ENCODE measurements at places on chromosomes 2 and 18.
A peak's percentile ranks its signal among the peaks of the same experiment; 100 is the strongest.

DNA sequence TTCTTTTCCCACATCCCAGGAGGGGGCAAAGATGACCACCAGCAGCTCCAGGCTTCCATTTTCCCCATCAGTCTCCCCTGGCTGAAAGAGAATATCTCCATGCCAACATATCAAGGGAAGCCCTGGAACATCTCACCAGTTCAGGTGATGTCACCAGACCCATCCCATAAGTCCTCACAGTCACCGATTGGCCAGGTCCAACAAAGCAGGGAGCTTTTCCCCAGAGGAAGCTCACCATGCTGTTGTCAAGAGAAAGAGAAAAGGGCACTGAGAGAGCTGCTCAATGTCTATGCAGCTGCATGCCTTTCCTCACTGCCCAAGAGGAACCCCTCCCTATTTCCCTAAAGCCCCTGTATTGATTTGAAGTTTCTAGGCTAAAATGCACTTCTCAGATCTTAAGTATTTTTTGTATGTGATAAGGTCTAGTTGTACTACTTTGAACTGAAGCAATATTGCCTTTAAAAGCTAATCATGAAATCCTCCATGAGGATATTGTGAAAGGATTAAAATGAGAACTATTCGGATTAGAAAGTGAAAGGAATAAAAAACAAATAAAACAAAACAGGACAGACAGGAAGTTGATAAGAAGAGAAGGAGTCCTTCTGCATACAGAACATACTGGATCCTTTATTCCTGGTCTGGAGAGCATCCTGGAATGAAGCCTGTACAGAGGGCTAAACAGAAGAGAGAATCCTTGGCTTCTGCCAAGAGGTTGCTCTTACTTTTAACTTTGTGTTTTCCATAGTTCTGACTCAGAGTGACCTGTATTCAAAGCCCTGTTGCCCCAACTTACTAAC lies 45.2 kb upstream of the CTIF start:
- no peak for DNase-seq

GRCh38 chr2:126655500-126656430 lies at the start of gene GYPC:
Gene GYPC, plus strand, starts transcription at chr2:126656158. Its CDS starts 106 bp downstream, at chr2:126656264.
- DNase-seq = no peak

- no peak for DNase-seq
These were observed 53.1 kb downstream of the MCFD2 start for GRCh38 chr2:46862514-46862913.

DNA sequence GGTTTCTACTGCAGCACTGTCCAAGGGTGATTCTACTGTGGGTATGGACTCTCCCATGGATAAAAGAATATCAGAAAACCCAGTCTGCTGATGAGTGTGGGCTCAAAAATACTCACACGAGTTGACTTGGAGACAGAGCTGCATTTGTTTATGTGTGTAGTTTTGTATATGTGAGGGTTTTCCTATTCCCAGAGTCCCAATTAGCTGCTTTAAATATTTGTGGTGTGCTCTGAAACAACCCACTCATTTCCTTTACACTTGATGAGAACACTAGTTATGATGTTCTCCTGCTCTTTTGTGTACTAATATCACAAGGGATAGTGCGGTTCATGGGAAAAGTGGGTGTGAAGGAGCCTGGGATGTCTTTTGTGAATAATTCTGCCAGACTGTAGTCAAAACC lies 337.3 kb downstream of the PLCL1 start:
- no peak for DNase-seq

- DNase-seq = no peak
These were observed 20.9 kb downstream of the CYP27C1 start for GRCh38 chr2:127199223-127199622.

- DNase-seq = peak; percentile 8
These were observed 24.6 kb downstream of the ARL6IP6 start for GRCh38 chr2:152743002-152743401.

DNA sequence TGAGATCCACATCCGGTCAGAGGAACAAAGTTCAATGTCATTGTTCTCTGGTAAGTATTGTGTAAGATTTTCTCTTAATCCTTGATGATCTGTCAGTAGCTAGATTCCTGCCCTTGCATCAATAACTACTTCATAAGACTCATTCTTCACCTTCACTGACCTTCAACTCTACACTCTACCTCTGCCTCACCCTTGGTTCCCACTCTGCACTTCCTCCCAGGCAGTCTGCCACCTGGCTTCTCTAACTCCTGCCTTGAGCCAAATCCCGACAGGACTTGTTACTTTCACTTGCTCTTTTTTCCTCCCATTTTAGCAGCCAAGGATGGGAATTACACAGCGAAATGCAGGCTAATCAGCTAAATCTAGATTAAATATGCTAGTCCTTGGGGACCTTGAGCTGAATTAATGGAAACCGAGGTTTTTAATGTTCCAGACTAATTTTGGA lies 190.7 kb downstream of the DLGAP1 start:
- DNase-seq = no peak

DNA sequence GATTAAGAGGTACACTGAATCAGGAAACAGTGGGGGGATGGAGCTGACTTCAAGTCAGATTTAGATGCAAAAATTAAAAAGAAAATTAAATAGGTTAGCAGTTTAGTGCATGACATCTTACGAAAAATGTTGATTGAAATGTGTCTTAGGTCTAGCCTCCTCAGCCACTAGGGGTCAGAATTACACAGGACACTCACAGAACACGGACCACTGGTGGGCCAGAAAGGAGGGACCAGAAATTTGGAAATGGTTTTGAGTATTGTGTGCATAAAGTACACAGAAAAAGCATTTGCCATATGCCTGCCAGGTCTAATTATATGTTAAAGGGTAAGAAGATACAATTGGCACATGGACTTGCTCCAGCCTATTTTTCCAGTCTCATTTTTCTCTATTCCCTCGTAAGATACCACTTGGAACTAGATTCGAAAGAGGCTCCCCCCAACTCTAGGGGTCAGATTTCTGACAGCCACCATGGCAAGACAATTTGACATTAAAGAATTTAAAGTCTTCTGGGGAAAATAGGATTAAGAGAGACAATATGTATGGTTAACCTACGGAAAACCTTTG lies 550.2 kb upstream of the SETBP1 start:
- peak; percentile 95 for DNase-seq

GRCh38 chr2:185108588-185108987 lies 510.3 kb downstream of the ZNF804A start:
- DNase-seq = no peak

GRCh38 chr2:182372661-182373060 lies 54.2 kb downstream of the PDE1A start:
- no peak for DNase-seq

- DNase-seq = no peak
These were observed 304.4 kb upstream of the SLC39A10 start for GRCh38 chr2:195352581-195352980.

GRCh38 chr2:226208726-226209125 lies 590.9 kb downstream of the IRS1 start:
- no peak for DNase-seq

GRCh38 chr2:84055816-84056215 lies 403.3 kb downstream of the SUCLG1 start:
- DNase-seq = no peak

DNA sequence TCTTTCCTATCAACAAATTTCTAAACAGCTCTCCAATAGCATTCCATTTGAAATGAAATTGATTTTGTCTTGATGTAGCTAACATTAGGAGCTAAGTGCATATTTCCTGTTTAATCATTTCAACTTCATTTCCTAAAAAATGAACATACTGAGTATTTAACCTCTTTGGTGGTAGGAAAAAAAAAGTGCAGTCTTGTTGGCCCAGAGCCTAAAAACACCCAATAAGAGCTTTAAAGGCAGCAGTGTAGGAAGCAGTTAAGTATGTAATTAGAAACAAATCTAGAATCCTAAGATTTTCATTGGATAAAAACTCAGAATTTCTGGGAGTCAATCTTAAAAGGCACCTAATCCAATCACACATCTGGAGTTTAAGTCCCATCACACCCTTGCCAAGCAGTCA lies 71.0 kb upstream of the RBMS1 start:
- DNase-seq = no peak

GRCh38 chr2:72103161-72103560 lies 44.5 kb downstream of the CYP26B1 start:
- DNase-seq = no peak

- peak; percentile 16 for DNase-seq
These were observed 754.9 kb downstream of the RNF144A start for GRCh38 chr2:7672027-7672684.

GRCh38 chr2:132953771-132954170 lies 283.8 kb upstream of the LYPD1 start:
- DNase-seq = no peak

- no peak for DNase-seq
These were observed 899 bp upstream of the GFPT1 start for GRCh38 chr2:69387770-69388481.

GRCh38 chr2:70145144-70145490 lies 45.7 kb downstream of the C2orf42 start:
- no peak for DNase-seq

GRCh38 chr18:73669297-73669696 lies 478.3 kb downstream of the FBXO15 start:
- no peak for DNase-seq

DNA sequence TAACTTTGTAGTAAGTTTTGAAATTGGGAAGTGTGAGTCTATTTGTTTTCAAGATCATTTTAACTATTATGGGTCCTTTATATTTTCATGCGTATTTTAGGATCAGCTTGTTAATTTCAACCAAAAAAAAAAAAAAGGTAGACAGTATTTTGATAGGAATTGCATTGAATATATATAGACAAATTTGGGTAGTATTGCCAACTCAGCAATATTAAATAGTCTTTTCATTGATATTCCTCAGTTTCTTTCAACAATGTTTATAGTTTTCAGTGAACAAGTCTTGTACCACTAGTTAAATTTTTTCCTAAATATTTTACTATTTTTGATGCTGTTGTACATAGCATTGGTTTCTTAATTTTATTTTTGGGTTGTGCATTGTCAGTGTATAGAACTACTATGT lies 149.9 kb downstream of the TAF4B start:
- no peak for DNase-seq

DNA sequence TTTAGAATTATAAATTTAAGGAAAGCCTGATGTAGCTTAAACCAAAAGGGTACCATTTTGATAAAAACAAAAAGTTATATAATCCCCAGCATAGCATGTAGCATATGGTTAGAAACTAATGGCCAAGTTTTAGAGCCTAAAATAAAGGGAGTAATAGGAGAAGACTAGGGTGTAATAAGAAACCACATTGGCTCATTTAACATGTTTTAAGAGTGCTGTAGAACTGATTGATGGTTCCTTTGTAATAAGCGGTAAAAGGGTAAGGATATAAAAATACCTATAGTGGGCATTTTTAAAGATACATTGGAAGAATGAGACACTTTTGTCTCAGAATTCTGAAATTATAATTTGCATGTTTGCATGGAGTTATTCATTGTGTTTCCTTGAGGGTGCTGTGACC lies 1.9 kb downstream of the PSMA8 start:
- DNase-seq = no peak

GRCh38 chr2:126244937-126245336 lies 411.0 kb upstream of the GYPC start:
- DNase-seq = peak; percentile 40

DNA sequence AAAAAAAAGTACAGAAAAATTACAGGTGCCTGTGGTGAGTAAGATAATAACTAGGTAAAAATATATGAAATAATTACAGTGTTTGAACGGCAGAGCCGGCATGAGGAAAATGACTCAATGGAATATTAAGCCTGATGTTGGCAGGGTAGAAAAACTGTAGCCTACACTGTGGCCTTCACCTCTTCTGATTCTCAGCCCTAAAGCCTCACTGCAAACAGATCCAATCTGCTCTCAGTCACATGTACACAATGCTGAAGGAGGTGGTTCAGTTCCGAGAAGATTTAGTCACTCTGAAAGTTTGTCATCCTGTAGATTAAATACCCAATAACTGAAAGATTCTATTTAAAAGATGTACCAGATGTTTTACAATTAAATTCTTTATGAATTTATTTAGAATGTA lies 66.9 kb upstream of the MAP3K20 start:
- DNase-seq = no peak

- no peak for DNase-seq
These were observed 155.7 kb downstream of the EVA1A start for GRCh38 chr2:75405000-75405399.

GRCh38 chr2:238106698-238107524 lies 6.8 kb downstream of the ESPNL start:
- no peak for DNase-seq

GRCh38 chr2:20422402-20423271 lies 24.2 kb upstream of the RHOB start:
- DNase-seq = no peak

GRCh38 chr2:26526589-26526988 lies 48.7 kb upstream of the OTOF start:
- DNase-seq = no peak

DNA sequence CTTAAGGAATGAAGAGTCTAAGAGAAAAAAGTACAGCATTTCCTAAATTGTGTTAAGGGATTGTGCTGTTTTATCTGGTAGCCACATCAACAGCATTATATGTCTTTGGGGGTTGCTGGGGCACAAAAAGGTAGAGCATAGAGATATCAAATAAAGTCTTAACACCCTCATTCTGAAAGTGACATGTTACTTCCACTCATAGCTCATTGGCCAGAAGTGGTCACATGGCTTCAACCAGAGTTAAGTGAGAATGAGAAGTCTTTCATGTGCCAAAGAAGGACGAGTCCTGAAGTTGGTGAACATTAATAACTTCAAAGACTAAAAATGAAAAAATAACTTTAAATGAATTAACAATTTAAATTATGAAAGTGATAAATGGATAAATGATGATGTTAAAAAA lies 175.7 kb upstream of the ZEB2 start:
- DNase-seq = no peak

DNA sequence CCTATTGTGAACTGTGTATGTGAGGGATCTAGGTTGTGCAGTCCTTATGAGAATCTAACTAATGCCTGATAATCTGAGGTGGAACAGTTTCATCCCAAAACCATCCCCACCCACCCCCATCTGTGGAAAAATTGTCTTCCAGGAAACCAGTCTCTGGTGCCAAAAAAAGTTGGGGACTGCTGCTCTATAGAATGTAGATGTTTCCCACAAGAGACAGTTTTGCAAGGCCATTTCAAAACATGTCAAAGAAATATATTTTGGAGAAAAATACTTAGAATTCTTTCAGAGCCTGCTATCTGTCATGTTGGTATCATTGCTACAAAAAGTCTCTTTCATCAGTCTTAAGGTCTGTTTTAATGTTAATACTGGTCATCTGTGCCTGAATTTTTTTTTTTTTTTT lies 4.1 kb upstream of the SLC39A10 start:
- no peak for DNase-seq

- peak; percentile 26 for DNase-seq
These were observed 366.9 kb upstream of the GALNT5 start for GRCh38 chr2:156890529-156891148.

- DNase-seq = no peak
These were observed 11.3 kb downstream of the SMAD7 start for GRCh38 chr18:48939205-48940097.

DNA sequence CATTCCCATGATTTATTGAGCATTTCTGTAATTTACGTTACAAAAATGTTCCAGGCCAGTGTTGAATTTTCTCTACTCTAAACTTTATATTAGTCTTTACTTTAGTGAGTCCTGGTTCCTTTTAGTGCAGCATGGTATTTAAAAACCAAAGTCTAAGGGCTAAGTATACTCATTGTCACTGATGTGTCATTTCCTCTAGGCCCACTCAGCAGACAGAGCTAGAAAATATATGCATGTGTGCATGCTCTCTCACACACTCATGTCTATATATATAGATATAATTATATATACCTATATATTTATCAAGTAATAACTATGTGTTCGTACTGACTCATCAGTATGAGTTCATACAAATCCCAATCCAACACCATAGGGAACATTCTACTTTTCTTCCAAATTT lies 132.5 kb upstream of the SLC8A1 start:
- no peak for DNase-seq
